ENCODE measurements at places on chromosomes 5 and 9.

GRCh38 chr9:89903141-89903475, 298.3 kb downstream of the GADD45G start:
- DNase-seq = no peak

- no peak for DNase-seq
Measured at GRCh38 chr5:61281686-61282085, 50.4 kb upstream of the ZSWIM6 start.

GRCh38 chr9:133147412-133148198, 16.1 kb downstream of the GBGT1 start:
- peak; percentile 62 for DNase-seq

DNA sequence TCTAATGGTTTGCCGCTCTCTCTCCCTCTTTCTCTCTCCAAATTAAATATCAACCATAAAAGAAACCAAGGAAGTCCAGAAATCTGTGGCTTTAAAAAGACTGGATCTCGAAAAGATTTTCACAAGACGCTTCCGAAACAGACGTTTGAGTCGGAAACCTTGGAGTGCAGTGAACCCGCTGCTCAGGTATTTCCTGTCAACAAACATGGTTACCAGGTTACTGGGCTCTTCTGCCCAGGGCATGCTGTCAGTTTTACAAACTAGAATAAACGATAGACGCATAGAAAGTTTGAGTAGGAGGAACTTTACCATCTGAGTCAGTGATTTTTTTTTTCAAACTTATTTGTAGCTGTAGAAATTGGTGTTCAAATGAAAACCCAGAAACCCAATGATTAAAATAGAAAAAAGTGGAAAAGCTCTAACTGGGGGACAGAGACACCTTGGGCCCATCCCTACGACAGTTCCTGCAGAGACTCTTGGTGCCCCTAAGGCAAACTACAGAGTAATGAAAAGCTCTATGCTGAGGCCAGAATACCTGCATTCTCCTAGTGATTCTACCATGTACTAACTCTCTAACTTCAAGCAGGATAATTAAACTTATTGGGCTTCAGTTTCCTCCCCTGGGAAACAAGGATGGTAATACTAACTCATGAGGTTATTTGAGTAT, 90.0 kb downstream of the DOCK8 start:
- DNase-seq = no peak

GRCh38 chr5:96093890-96094381, 132.3 kb upstream of the ELL2 start:
- DNase-seq = no peak

DNA sequence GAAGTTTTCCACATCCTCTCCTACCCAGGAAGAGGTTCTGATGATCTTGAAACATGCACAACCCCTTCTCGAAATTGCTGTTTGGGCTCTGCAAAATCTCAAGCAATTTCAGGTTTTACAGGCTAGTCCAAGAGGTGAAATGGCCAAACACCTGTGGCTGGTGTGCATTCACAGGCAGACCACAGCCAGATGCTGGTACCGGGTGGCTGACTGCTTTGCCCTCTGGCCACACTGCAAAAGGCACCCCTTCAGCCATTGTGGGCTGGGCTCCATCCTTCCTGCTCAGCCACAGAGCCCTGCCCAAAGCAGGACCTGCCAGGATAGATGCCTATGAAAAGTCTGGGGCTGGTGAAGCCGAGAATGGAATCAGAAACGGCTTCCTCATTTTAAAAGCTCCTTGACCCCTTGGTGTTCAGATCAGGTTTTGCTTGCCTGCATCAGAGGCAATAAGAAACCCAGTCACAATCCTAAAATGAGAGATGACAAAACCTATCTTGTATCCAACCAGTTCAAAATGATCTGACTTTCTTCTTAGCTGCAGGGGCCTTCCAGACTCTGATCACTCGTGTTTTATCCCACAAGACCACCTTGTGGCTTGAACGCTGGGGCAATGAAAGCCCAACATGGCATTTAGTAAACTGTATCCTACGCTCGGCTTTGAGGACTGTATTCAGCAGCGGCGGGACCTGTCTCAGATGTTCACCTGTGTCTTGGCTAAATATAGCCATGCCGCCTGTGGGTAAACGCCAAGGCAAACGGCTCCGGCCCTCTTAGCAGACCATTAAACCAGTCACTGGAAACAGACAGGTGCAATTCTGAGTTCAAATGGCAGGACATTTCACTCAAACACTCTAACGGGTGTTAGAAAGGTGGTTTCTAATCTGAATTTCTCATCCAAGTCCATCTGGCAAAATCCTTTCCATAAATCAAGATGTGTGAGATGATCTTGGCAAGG, 49.6 kb downstream of the EPB41L4B start:
- DNase-seq = peak; percentile 29

GRCh38 chr9:108857572-108857971, 1.8 kb upstream of the ACTL7B start:
- no peak for DNase-seq

DNA sequence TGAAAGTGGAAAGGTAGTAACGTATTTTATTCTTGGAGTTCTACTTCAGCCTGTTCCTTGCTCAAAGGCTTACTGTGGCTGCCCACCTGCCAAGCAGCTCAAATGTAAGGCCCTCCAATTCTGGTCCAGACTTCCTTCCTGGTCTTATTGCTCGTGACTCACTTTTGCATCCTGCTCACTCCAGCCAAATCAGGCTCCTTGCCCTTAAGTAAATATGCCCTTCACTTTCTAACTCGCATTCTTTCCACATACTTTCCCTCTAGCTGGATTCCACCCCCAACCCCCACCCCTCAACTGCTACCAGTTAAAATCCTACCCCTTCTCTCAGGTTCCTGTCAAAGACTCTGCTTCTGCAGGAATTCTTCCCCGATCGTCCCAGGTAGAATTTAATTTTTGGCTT, 96.6 kb downstream of the GALNT10 start:
- no peak for DNase-seq

- no peak for DNase-seq
Measured at GRCh38 chr9:93296889-93297480, 113.0 kb downstream of the WNK2 start.

DNA sequence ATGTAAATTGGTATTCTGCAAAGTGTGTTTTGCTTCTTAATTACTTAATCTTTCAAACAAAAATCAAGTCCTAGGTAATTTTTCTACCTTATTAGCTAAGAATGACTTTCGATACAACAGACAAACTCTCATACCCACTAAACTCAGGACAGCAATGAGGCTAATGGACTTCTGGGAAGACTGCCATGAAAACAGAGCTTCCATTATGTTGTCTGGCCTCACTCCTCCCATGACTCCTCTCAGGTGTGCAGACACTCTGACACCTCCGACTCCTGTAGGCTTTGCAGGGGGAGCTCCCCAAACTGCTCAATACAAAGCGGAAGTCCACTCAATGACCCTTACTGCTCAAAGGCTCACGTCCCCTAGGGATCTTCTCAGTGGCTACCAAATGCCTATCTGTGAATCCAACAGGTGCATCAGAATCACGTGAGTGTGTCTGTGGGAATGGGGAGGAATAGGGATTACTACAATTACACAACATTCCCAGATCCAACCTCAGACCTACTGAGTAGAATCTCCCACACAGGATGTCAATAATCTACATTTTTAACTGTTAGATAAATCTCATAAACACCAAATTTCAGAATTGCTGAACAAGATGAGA, 289.9 kb downstream of the RAB3C start:
- peak; percentile 72 for DNase-seq

GRCh38 chr5:59711310-59711709, 182.2 kb downstream of the PDE4D start:
- DNase-seq = no peak

DNA sequence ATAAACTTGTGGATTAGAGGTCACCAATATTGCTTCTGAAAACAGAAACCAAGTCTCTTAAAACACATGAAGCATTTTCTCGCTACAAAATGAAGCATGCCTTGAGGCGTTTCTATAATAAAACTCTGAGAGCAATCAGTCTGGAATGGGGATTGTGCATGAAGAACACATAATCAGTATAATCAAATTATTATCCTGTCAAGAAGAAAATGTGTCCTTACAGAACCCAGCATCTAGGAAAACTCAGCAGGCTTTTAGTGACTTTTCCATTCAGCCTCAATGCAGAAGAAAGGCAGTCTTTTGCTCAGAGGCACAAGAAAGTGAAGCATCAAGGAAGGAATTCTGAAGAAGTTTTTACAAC, 121.9 kb downstream of the CDH18 start:
- DNase-seq = no peak

DNA sequence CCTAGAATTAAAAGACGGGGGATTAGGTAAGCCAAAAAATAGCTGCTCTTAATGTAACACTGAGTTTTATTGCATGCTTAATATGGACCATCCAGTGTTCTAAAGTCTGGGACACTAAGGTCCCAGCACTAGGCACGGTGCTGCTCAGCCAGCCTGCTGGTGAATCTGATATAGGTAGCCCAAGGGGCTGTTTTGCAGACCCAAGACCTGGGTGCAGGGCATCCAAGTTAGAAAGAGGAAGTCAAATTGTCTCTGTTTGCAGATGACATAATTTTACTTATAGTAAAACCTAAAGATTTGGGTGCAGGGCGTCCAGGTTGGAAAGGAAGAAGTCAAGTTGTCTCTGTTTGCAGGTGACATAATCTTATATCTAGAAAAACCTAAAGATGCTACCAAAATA, 17.8 kb downstream of the IFNA5 start:
- no peak for DNase-seq

DNA sequence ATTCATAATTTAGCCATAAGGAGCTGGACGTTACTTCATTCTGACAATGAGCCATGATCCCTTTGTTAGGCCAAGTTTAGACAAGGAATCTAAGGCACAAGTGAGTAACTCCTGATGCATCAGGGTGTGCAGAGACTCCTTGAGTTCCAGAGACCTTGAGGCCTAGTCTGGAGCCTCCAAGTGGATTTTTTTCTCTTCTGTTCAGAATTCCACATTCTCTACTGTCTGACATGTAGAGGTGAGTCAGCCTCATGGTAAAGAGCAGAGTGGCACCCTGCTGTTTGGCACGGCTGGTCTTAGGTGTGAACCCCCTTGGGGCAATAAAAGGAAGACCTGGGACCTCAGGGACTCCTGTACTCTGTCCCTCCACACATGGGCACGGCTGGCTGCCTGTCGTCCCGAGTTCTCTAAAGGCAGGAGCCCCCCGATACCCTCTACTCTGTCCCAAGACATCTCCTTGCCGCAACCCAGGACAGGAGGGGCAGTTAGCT, 22.0 kb upstream of the TGFBI start:
- no peak for DNase-seq

- no peak for DNase-seq
Measured at GRCh38 chr5:144582066-144582465, 411.4 kb downstream of the KCTD16 start.

DNA sequence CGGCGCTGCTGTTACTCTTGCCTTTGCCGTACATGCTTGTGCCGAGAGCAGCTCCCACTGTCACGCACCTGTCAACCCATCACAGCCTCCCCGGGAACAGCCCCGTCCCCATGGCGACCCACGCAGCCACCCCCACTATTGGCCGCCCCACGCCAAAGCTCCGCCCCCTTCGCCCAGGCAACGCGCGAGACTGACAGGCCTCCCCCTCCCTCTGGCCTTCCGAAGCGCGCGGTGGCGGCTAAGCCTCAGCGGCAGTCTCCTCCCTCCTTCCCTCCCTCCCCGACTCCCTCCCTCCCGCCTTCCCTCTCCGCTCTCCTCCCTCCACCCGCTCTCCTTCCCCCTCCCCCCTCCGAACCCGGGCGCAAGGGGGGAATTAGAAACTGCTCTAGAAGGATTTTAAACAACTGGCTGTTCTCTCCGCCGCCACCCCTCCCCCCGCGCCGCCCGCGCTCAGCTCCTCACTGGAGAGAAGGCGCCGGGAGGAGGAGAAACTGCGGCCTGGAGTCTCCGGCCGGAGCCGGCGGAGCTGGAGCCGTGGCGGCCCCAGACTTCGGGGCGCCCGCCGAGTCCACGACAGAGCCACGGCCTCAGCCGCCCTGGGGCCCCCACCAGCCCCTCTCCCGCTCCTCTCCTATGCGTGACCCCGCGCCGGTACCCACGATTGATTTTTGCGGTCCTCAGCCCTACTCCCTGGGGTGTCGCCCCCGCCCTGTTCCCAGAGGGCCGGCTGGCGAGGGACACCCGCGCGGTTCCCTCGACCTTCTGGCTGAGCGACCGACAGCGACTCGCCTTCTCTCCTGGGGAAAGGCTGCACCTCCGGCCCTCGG, at the start of gene SSBP2:
TSS of gene SSBP2 (minus strand) at position 89 of the 827 bp plus-strand sequence. CDS start at position 34, 55 bp downstream.
- DNase-seq = peak; percentile 94

DNA sequence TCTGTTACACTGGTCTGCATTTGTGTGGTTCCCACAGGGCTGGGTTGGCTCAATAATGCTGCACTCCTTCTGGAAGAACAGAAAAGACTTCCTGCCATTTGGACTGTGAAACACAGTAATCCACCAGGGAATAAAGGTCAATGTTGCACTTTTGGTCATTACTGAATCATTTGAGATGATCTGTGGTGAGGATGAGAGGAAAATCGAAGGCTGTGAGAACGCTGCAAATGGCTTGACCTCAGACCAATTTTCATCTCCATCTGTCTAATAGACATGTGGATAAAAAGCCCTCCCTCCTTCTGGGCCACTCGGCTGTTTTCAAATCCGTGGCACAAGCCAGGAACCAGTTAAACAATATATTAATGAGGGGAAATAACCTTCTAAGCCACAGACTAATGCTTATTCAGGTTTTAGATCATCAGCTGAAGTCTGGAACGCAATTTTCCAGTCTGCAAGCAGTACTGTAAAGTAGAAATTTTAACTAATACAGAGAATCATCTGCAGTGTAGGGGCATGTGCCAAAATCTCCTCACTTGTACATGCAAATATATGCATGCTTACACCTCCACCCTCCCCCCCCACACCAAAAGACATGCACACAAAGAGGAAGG, 20.2 kb downstream of the TLE1 start:
- no peak for DNase-seq

DNA sequence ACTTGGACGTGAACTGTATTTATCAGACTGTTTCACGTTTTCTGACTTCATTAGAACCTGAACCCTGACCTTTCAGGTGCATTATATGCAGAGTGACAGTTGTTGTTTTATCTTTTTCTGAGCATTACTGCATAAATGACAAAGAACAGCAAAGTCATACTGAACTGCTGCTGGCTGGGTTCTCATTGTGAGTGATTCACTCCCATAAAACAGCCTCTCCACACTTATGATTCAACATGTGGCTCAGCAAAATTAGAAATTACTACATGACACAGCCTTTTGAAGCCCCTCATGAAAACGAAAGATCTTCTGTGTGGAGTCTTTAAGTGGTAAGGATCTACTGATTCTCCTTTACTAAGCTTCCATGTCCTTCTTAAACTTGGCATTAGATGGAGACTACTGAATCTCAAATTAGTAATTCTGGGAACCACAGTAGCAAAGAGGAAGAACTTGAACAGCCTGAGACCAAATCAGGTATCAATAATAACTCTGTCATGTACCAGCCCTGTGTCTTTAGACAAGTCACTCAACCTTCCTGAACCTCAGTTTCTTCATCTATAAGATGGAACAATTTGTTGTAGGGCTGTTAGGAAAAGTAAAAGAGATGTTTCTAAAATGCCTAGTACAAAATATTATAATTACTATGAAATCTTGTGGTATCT, 172.3 kb upstream of the GNA14 start:
- no peak for DNase-seq
